ENCODE measurements at places on chromosomes 12 and 14.

GRCh38 chr12:48189331-48190125 is 6.1 kb downstream of the CCDC184 start:
- peak; percentile 72 for DNase-seq

GRCh38 chr14:51334566-51334965 is 94.5 kb downstream of the TMX1 start:
- DNase-seq, result no peak

DNA sequence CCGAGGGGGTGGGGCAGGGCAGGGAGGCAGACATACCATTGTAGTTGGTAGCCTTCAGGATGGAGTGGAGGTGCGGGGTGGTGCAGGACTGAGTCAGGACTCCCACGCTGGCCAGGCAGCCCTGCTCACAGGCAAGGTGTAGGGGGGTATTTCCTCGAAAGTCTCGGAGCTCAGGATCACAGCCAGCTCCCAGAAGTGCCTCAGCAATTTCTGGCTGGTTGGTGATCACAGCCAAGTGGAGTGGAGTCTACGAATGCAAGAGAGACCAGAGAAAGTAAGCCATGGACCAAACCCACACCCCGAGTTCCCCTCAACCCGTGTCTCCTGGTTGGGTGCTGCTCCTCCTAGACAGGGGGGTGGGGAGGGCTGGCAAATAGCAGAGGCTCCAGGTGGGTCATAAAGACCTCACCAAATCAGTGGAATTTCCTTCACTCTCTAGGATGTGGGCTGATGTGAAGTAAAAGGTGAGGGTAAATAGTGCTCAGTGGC is 1.4 kb downstream of the NFKBIA start:
- no peak for DNase-seq

DNA sequence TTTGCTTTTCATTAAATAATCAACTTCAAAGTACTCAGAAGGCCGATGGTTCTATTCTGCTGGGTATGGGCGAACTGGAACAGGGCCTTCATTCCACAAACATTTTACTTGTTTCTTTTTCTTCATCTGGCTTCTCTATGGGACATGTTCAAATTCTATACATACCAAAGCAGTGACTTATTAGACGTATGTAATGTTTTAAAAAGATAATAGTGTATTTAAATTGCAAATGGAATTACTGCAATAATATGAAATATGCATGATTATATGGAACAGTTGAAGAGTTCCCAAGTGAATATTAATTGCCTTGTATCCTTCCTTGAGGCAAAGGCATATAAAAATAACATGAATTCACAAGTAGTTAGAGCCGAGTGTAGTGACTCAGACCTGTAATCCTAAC is 75.5 kb downstream of the FAR2 start:
- DNase-seq, result peak; percentile 76

GRCh38 chr14:45246691-45247090 is 6.3 kb downstream of the MIS18BP1 start:
- no peak for DNase-seq

DNA sequence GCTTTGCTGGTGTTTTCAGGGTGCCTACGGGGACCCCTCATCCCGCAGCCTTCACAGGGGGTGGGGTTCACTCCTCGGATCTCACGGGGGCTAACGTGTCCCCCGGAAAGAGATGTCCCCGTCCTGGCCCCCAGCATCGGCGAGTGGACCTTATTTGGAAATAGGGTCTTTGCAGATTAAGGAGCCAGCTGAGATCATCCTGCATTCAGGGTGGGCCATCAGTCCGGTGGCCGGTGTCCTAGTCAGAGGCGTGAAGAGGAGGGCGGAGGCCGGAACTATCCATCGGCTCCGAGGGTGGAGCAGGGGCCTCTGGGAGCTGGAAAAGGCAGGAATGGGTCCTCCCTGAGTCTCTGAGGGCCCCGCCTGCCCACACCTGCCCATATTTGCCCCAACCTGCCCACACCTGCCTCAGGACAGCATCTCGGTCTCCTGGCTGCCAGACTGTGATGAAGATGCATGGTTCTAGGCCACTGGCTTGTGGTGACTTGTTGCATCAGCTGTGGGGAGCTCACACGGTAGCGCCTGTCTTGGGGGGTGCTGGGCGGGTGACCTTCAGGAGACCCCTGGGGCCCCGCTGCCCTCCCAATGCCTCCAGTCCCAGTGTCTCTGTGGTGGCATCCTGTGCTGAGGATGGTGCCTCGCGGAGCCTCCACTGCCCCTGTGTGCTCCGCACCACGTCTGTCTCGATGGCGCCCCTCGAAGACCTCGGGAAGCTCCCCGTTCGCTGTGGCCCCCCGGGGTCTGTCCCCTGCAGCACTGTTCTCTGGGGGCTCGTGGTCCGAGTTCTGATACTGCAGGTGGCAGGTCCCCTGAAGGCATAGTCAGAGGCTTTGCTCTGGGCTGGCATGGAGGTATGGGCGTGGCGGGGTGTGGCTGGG is 14.7 kb downstream of the NOC4L start:
- no peak for DNase-seq

DNA sequence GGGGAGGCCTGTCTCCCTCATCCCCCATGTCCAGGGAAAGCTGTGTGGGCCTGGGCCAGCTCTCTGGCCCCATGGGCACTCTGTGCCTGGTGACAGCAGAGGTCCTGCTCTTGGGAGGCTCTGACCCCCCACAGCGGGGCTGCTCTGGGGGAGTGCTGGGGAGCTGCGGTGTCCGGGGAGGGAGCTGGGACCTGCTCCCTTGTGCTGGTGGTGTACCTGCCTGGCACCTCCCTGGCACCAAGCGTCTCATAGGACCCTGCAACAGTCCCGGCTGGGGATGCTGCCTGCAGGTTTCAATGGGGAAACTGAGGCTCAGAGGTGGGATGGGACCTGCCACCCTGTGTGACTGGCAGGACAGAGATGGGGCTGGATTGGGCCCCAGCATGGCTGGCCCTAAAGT is 111.3 kb downstream of the KIF26A start:
- no peak for DNase-seq

DNA sequence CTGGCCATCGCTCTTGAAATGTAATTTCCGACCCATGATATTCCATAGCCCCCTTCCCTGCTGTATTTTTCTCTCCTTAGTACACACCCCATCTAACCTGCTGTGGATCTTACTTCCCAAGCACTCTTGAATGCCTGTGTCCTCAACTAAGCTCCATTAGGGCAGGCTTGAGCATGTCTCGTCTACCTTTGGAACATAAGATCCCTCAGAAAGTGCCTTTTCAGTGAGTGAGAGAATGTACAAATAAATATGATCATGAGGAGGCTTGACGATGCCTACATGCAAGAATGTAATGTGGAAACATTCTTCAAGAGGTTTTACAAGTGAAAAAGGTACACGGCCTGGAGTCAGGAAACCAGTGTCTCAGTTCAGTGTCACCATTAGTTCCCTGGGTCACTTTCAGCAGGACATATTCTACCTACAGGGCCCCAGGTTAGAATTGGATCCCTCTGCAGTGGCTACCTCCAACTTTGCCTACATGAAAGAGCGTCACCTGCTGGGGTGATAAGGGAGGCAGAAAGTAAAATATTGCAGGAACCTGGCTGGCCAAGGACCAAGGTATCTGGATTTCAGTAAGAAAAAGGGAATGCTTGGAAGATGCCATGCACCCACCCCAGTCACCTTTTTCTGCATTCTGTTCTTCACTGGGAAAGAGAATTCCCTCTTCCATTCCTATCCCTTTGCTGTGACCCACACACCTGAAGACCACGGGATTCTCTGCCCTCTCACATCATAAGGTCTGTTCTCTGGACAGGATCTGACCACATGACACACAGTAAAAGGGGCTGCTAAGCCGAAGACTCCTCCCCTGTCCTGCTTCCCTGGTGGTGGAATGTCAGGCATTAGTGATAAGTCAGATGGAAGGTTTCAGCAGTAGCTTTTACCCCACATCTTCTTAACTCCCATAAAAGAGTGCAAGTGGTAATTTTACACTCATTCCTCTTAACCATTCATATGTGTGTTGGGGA is 24.6 kb upstream of the SERPINA1 start:
- no peak for DNase-seq

DNA sequence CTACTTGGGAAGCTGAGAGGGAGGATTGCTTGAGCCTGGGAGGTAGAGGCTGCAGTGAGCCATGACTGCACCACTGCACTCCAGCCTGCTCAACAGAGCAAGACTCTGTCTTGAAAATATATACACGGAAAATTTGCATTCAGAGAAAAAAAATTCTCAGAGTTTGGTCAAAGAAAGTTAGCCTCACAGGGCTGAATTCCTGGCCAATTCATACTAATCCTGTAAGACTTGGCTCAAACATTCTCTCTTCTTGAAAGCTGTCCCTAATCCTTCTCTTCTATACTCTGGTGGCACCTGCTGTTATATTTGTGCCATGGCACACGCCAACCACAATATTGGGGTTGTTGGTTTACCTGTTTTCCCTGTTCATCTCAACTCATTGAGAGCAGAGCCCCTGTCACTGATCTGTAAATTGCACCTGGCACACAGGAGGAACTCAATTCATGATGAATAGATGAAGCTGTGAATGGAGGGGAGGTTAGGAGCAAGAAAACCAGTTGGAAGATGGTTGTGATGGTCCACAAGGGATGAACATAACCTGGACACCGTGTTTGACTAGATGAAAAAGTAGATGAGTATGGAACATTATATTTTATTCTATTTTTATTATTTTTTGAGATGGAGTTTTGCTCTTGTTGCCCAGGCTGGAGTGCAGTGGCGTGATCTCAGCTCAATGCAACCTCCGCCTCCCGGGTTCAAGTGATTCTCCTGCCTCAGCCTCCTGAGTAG is 36.8 kb upstream of the SPTSSA start:
- DNase-seq, result peak; percentile 21

GRCh38 chr12:2642896-2643425 is 151.8 kb upstream of the FKBP4 start:
- no peak for DNase-seq

- peak; percentile 94 for DNase-seq
Measured at GRCh38 chr12:113766879-113767878, 198.9 kb downstream of the RBM19 start.

GRCh38 chr12:121813951-121814350 is 10.1 kb downstream of the SETD1B start:
- DNase-seq, result no peak

GRCh38 chr14:79749065-79749464 is 462.2 kb downstream of the DIO2 start:
- DNase-seq, result no peak

GRCh38 chr12:115620816-115621215 is 656.7 kb downstream of the MED13L start:
- DNase-seq, result peak; percentile 35

DNA sequence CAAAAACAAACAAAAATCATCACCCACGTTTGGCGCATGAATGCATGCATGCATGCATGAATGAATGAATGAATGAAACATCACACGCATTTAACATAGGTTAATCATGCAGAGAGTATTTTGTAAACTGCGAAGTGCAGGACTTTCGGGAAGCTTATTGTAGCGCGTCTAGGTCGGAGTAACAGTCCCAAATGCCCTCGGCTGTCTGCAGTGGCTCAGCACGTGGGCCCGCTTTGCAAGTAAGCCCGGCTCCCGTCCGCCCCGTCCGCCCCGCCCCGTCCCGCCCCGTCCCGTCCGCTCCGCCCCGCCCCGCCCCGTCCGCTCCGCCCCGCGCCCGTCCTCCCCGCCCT is 263 bp upstream of the IFT81 start:
- DNase-seq, result no peak

DNA sequence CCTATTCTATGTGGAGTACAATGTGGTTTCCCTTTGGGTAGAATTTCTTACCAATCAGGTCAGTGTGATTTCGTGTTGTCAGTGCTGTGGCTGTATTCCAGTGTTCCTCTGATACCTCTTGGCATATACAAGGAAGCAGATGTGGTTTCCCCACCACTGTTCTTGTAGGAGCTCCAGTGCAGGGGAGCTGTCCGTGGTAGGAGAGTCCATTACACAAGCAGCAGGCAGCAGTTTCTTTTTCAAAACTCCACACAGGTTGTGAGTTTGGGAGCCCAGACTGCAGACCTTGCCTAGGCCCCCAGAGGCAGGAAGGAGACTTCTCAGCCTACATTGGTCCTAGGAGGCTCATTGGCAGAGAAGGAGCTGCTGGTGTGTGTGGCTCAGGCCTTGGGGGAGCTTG is 452.8 kb downstream of the AACS start:
- no peak for DNase-seq

GRCh38 chr12:86712425-86712843 is 456.2 kb upstream of the MGAT4C start:
- DNase-seq, result peak; percentile 98

DNA sequence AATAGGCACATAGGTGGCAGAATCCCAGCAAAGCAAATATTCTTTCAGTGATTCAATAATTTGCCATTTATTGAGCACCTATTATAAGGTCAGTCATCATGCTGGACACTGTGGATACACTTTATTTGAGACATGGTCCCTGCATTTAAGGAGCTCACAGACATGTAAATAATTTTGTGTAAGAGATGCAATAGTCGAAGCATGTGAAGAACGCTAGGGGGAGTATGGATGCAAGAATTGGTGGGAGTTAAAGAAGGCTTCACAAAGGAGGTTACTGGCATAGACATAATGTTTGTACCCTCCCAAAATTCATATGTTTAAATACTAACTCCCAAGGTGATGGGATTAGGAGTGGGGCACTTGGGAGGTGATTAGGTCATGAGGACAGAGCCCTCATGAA is 260.6 kb upstream of the GARIN6 start:
- no peak for DNase-seq

DNA sequence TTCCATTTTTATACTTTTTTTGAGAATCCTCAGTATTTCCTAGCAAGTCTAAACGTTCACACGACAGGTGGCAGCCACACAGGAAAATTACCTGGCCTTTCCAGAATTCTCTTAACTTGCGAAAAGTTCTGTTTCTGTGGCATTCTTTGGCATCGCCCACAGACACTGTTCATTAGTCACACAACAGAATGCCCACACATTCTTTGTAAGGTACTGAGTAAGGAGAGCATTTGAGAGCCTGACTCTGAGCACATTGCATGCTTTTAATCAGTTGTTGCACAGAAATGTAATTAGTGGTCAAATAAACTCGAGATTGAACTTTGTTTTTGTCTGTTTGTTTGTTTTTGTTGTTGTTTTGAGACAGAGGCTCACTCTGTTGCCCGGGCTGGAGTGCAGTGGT is 52.4 kb downstream of the LMNTD1 start:
- DNase-seq, result no peak

DNA sequence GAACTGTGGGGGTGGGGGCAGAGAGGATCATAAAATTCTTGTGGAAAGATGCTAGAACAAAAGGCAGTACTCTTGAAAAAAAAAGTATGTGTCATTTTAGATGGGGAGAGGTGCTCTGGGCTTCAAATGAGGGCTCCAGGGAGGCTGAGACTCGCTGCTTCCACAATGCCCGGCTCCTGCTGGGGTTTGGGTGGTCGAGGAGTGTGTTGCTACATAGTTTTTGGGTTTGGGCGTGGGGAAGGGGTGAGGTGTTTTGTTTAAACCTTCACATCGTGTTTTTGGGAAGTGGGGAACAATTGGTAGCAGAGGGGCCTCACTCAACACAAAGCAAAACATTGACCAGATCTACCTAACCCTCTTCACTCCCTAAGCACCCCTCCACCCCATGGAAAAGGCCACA is 8.1 kb downstream of the ISCA2 start:
- DNase-seq, result no peak

Data from fibroblast of upper back skin (primary cell).